Osteoblast (primary cell): ENCODE measurements at places on chromosomes 2 and 18. TPM values are rescaled to one million over a fixed set of nuclear protein-coding genes. Genes with fewer than 3 reads are reported as not detected.

Gene VWA3B
- 0.59 TPM in 1 of 2 replicates, not detected in the other for total RNA-seq

Gene ATP6V1B1
- 0.88 and 2.5 TPM in 2 replicates for total RNA-seq

Gene UGT1A8
- total RNA-seq = not detected in 2 replicates

Gene INHBB
- under 0.01 and 0.29 TPM in 2 replicates for total RNA-seq

Gene LCT
- total RNA-seq = under 0.01 TPM in 2 replicates

Gene RAPH1
- 46.9 and 57.2 TPM in 2 replicates for total RNA-seq

Gene WDR12
- total RNA-seq = 18.6 and 21.4 TPM in 2 replicates

Gene IMPACT
- 32.4 and 34.7 TPM in 2 replicates for total RNA-seq

Gene IL18R1
- 4.0 and 4.7 TPM in 2 replicates for total RNA-seq

Gene EPB41L3
- total RNA-seq = 0.72 and 0.88 TPM in 2 replicates

Gene CCDC178
- total RNA-seq = not detected in 2 replicates

Gene GREB1
- total RNA-seq = 1.1 and 1.2 TPM in 2 replicates

Gene UGT1A10
- total RNA-seq = not detected in 2 replicates

Gene RGPD3
- total RNA-seq = 0.36 and 0.59 TPM in 2 replicates

Gene ASB18
- total RNA-seq = under 0.01 TPM in 1 of 2 replicates, not detected in the other

Gene ABCG5
- not detected in 2 replicates for total RNA-seq

Gene DSC3
- under 0.01 TPM in 2 replicates for total RNA-seq

Gene REG1B
- not detected in 2 replicates for total RNA-seq

Gene GRB14
- total RNA-seq = 0.72 and 0.88 TPM in 2 replicates

Gene FARP2
- 41.3 and 44.5 TPM in 2 replicates for total RNA-seq

Gene SETBP1
- total RNA-seq = 22.8 and 23.0 TPM in 2 replicates

Gene DSEL
- 119 and 157 TPM in 2 replicates for total RNA-seq

Gene PMAIP1
- 3.5 and 4.0 TPM in 2 replicates for total RNA-seq

Gene CRYGD
- total RNA-seq = not detected in 2 replicates

Gene PTPN2
- 34.2 and 37.6 TPM in 2 replicates for total RNA-seq

Gene KLHL30
- total RNA-seq = under 0.01 TPM in 2 replicates

Gene SPC25
- 0.88 and 1.1 TPM in 2 replicates for total RNA-seq

Gene AGXT
- total RNA-seq = not detected in 2 replicates

Gene IL1B
- 0.36 TPM in 1 of 2 replicates, not detected in the other for total RNA-seq

Gene ABCA12
- total RNA-seq = under 0.01 TPM in 2 replicates

Gene FLACC1
- total RNA-seq = 0.72 and 1.5 TPM in 2 replicates

Gene CD8B2
- not detected in 2 replicates for total RNA-seq

Gene AGAP1
- 18.5 and 19.7 TPM in 2 replicates for total RNA-seq

Gene FAM237A
- total RNA-seq = not detected in 2 replicates

Gene IFIH1
- 7.2 and 9.1 TPM in 2 replicates for total RNA-seq

Gene HAAO
- total RNA-seq = 0.72 and 1.8 TPM in 2 replicates

Gene FTCDNL1
- 4.7 and 5.0 TPM in 2 replicates for total RNA-seq

Gene ABCB11
- total RNA-seq = under 0.01 TPM in 1 of 2 replicates, not detected in the other

Gene COL5A2
- total RNA-seq = 632 and 879 TPM in 2 replicates

Gene SYT4
- total RNA-seq = not detected in 2 replicates

Gene SLC11A1
- total RNA-seq = 0.29 and 0.36 TPM in 2 replicates

Gene PAX3
- total RNA-seq = under 0.01 TPM in 1 of 2 replicates, not detected in the other

Gene PROC
- 0.29 TPM in 1 of 2 replicates, not detected in the other for total RNA-seq

Gene C2orf72
- not detected in 2 replicates for total RNA-seq

Gene SCTR
- not detected in 2 replicates for total RNA-seq

Gene PLCD4
- total RNA-seq = 2.5 and 4.4 TPM in 2 replicates

Gene ALPP
- not detected in 2 replicates for total RNA-seq

Gene VIT
- total RNA-seq = 27.7 and 31.1 TPM in 2 replicates

Gene TWIST2
- 9.4 TPM in 2 replicates for total RNA-seq

Gene UPP2
- not detected in 2 replicates for total RNA-seq

Gene SMAD7
- 76.0 and 81.6 TPM in 2 replicates for total RNA-seq

Gene GLI2
- 3.8 and 10.1 TPM in 2 replicates for total RNA-seq

Gene CXCR2
- not detected in 2 replicates for total RNA-seq

Gene EFEMP1
- 1,402 and 1,564 TPM in 2 replicates for total RNA-seq

Gene GALNT5
- total RNA-seq = 56.5 and 75.7 TPM in 2 replicates

Gene CREG2
- total RNA-seq = 0.29 and 0.36 TPM in 2 replicates

Gene HK2
- total RNA-seq = 74.6 and 76.4 TPM in 2 replicates

Gene DTNA
- total RNA-seq = 10.1 and 11.5 TPM in 2 replicates

Gene DNAH7
- 2.5 and 2.9 TPM in 2 replicates for total RNA-seq
